AG09309 (cell line): ENCODE measurements at places on chromosomes 5 and 9.
A peak's percentile ranks its signal among the peaks of the same experiment; 100 is the strongest.

- DNase-seq = no peak
Measured at GRCh38 chr9:15640121-15640520, 87.3 kb downstream of the CCDC171 start.

DNA sequence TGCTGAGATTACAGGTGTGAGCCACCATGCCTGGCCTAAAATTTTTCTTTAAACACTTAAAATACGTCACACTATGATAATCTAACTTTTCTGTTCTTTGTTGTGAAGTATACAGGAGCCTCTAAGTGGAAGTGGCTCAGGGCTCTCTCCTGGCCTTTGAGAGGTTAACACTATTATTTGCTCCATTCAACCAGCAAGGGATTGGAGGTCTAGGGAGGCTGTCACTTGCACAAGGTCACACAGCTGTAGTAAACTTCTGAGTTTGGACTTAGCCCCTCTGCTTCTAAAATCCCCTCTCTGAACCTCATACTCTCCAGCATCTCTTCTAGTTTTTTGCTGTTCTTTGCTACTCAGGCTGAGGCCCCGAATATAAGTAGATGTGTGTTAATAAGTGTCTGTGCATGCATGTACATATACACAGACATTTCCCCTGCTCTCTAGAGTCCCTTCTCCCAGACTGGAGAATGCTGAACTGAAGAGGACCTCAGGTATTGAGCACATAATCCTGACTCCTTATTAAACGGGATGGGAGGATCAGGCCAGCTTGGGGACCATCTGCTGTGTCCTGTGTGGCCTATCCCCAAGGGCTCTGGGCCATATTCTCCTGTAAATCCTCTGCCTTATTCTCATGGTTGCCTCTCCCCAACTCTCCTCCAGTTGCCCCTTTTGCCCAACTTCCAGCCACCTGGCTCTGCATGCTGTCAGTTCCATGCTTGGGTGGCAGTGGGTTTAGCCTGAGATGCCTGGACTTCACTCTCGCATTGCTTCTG is 87.0 kb upstream of the SPRY4 start:
- no peak for DNase-seq

DNA sequence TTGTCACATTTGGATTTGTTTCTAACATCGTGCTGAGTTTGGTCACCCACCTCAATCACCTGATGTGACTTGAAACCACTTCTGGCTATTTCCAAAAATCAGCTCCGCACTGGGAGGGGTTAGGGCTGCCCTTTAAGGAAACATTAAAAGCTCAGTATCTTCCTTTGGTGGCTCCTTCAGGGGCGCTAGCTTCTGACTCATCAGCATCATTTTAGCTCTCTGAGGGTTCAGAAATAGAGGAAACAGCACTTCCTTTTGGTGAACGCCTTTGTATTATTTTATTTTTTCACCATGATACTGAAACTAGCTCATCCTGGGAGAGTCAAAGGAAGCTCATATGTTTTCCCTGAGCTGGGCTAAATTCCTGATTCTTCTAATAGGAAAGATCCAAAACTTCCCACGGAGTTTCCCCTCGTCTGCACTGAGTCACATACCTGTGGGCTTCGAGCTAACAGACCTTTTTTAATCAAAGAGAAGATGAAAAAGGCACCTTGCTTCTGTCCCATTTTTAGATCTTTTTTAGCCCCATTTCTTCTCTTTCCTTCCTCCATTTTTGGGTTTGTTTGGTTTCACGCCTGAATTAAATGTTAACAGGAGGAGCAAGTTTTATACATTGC is 48.2 kb downstream of the ROPN1L start:
- DNase-seq = no peak

- no peak for DNase-seq
Measured at GRCh38 chr5:140025736-140026135, 17.4 kb downstream of the NRG2 start.

GRCh38 chr5:176543428-176544182 is 5.5 kb upstream of the CDHR2 start:
- DNase-seq = no peak

DNA sequence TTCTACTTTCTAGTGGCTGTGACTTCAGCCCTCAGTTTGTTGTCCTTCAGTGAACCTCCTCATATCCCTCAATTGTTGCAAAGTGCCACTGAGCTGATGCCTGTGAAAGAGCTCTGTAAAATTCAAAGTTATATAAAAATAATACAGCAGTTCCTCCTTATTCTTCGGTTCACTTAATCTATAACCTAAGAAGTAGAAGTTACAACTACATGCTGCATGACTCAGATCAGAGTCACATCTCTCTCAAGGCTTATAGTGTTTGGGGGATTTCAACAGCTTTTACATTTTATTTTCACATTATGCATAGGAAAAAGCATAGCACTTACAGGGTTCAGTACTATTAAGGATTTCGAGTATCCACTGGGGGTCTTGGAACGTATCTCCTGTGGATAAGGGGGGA is 25.1 kb upstream of the GCNT1 start:
- no peak for DNase-seq

DNA sequence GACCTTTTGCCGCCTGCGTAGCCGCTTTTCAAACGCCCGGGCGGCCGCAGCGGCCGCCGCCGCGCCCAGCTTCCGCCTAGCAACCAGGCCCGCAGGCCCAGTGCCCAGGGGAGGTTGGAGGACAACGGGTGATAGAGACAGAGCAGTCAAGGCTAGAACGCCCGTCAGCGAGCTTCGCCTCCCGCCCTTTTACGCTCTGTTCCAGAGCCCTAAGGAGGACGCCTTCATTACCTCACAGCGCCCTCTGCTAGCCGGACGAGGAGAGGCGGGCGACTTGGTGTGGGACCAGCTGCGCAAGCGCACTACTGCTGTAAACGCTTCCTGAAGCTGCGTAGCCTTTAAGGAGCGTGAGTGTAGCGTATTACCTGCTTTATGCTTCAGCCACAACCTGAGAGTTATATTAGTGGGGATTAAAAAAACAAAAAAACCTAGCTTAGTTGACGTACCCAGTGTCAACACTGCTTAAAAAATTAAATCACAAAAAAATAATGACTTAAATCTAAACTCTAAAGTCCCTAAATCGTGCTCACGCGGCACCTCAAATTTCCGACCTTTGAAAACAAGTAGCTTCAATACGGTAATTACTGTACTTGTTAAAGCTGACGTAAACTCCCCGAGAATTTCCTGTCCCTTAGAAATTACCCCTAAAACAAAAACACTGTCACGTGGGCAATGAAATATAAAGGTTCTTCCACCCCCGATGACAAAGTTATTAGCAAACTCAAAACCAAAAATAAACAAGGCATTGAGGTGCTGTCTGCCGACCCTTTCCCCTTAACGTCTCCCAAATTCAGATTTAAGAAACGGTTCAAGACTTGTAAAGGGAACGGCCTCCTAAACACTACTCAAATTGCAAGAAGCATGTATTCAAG is at the start of gene CEP120:
Gene CEP120, minus strand, starts transcription at position 126 of the 872 bp plus-strand sequence. CDS start 405 bp downstream, outside the sequence.
- peak; percentile 97 for DNase-seq

GRCh38 chr9:98199388-98200033 is 7.1 kb upstream of the CORO2A start:
- DNase-seq = no peak

DNA sequence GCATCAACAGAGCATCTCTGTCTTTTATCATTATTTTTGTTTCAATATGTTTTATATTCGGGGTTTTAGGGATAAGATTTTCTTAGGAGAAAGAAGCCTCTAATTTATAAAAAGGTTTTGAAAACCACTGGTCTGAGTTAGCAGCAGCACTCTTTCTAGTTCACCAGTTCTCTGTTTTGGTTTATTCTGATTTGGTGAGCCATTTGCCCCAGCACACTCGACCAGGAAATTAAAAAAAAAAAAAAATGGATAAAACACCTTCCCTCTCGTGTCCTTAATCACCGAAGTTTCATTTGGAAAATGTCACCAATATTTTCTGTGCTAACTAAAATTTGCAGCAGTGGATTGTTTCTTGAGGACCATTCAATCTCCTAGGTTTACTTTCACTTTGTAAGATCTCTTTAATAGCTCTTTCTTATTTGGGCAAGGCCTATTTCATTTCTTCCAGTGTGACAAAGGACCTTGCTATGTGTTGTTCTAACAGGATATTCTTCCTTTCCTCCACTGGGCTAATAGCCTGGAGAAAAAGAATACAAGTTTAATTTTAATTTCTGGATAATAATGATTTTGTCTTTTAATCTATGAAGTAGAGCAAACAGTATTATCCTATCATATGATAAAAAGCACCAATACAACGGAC is 57.8 kb upstream of the ANXA1 start:
- DNase-seq = no peak

DNA sequence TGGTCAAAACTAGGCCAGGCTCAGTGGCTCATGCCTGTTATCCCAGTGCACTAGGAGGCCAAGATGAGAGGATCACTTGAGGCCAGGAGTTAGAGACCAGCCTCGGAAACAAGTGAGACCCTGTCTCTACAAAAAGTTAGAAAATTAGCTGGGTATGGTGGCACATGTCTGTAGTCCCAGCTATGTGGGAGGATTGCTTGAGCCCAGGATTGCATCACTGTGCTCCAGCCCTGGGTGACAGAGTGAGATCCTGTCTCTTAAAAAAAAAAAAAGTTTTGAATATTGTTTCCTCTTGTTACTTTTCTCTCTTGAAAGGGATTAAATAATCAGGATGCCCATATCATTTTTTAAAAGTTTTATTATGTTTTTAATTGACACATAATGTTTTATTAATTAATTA is 7.6 kb downstream of the ARHGEF37 start:
- no peak for DNase-seq

GRCh38 chr9:81632599-81632998 is 56.7 kb downstream of the TLE1 start:
- DNase-seq = peak; percentile 59

DNA sequence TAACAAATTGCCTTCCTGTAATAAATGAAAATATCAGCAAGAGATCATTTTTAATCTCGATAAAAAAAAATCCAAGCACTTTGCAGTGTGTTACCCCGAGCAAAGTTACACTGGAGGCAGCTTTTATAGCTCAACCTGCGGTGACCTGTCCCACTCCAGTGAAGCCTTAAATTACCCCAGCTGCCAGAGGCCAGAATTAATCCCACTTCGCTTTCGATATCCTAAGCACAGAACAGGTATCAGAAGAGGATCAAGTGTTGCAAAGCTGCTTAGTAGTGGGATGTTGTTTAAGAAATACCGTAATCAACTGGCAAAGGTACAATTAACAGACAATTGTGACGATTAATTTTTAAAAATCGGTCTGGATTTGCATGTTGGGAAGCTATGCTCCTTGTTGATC is 314.0 kb downstream of the AGTPBP1 start:
- no peak for DNase-seq

- DNase-seq = no peak
Measured at GRCh38 chr5:54234304-54234933, 76.0 kb downstream of the ARL15 start.

DNA sequence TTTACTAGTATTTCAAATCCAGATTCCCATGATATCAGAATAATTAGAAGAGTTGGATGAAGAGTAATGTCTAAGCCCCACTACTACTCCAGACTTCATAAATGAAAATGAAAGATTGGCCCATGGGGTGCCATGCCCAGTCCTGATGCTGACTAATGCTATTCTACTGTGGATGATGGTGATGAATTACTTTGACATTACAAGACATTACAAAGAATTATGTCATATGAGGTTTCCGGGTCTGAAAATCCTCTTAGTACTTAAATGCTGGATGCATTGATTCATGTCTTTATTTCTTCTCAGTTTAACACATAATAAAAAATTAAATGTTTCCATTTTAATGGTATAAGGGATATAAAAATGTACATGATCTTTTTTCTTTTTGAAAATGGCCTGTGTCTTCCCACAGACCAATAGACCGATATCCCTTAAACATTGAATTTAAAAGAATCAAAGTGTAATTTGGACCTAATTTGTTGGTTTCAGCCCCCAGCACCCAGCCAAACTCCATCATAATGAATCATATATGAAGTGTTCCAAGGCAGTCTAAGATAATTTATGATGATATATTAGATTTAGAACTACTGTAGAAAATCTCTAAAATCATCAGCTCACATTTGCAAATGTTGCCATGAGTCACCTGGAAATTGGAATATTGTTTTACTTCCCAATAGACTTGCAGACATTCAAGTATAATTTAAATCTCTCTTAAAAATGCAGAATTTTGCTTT is 223.6 kb upstream of the SGCD start:
- DNase-seq = no peak

DNA sequence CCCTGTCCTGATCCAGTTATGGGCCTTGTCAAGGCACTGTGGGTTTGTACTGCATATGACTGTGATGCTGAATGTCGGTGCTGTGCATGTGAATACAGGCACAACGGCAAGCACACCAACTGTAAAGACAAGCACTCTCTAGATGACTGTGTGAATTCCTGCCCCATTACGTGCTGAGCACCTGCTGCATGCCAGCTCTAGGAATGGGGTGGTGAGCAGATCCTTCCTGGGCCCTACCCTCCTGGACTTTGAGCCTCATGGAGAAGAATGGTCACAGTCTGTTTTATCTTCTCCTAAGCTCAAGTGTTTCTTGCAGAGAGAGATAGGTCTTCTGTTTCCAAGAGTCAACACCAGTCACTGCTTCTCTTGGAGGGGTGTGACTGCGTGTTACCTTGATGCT is 56.0 kb upstream of the RARS1 start:
- DNase-seq = no peak

GRCh38 chr5:96253140-96253539 is 179.9 kb downstream of the PCSK1 start:
- no peak for DNase-seq

DNA sequence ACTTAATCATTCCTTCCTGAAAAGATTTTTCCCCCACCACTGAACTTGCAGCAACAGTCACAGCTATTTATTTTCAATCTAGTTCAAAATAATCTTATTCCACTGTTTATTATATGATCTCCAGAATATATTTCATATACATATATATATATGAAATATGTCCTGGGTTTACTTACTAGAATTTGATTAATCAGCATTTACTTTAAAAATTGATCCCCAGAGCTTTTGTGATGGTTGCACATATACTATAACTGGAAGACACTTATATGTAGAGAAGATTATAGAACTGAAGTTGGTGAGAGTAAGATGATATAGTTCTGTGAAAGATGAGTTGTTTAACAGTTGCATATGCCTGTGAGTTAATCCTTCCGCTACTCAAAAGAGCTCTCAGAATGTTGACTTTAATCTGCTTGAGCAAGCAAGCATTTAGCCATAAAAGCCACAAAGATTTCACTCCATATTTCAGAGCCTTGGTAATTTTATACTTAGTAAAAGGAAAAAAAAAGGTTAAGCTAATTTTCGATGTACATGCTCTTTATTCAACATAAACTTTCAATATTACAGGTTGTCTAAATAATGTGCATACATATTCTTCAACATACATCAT is 399.3 kb upstream of the CDH9 start:
- DNase-seq = no peak

DNA sequence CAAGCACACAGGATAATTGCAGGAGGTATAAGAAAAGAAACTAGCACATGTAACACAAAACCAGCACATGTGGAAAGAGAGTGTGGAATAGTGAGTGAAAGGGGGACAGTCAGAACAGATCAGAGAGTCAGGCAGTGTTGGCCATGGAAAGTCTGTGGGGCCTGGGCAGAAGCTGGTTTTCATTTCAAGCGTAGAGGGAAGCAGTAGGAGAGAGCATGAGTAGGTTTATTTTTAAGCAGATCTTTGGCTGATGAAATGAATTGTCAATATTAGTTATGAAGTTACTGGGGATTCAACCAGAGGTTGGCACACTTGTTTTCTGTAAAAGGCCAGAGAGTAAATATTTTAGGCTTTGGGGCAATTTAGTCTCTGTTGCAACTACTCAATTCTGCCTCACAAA is 283.1 kb downstream of the SMARCA2 start:
- DNase-seq = no peak

GRCh38 chr5:65874241-65874640 is 52.1 kb upstream of the ERBIN start:
- DNase-seq = no peak

- no peak for DNase-seq
Measured at GRCh38 chr5:66633754-66634153, 37.6 kb downstream of the MAST4 start.

GRCh38 chr9:94168203-94169000 is 84.1 kb downstream of the PTPDC1 start:
- no peak for DNase-seq
